ENCODE measurements at places on chromosomes 4 and X.

DNA sequence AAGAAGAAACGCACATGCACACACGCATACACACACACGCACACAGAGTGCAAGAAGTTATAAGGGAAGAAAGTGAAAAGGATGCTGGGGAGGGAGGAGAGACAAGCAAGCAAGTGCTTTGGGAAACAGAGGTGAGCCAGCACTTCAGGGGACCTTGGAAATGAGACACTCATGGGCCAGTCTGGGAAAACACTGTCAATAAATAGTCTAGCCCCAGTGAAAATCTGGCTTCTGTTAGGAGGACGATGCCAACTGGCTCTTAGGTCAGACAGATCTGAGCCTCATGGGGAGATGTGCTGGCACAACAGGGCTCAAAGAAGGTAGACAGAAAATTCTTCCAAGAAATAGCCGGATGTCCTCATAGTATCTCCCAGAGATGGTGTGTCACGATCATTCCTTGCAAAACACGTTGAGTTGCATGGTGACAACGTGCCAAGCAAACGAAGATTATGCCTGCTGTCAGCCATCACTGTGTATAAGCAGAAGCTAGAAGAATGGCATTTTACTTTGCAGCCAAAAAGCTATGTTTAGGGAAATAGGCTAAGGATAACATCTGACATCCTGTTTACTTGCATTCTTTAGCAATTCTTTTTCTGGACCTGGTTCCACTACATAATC lies 557 bp upstream of the ARHGEF6 start:
- DNase-seq: peak; percentile 45

GRCh38 chrX:19827088-19827487 lies 60.3 kb downstream of the SH3KBP1 start:
- DNase-seq: no peak

DNA sequence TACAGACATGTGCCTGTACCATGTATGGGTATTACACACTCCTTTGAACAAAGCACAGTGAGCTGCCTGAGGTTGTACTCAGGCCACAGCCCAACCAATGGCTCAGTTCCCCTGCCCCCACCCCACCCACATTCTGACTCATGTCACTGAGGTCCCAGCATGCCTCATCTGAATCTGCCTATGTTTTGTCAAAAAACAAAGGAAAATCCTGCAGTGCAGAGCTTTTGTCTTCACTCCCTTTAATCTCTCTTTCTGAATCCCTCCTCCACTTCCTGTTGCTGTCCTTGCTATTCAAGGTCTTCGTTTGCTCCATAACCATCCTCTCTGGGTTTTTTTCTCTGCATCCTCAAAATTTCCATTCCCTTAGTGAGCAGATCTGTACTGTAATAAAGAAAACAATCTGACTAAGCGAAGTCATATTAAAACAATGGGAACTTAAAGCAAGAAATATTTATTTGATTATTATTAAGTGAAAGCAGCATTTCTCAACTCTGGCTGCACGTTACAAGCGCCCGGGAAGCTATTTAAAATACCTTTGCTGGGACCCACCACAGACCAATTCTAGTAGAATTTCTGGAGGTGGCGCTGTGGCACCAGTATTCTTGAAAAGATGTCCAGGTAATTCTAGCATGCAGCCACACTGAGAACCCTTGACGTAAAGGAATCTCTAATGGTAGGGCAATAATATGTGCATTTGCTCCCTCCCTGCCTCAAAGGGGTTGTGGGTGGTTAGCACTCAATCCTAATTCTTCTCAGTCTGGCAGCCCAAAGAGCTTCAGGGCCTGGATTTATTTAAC lies 8.7 kb downstream of the GUCY2F start:
- DNase-seq: peak; percentile 10

- no peak for DNase-seq
Observed at GRCh38 chr4:149322203-149322602, 493.4 kb downstream of the IQCM start.

DNA sequence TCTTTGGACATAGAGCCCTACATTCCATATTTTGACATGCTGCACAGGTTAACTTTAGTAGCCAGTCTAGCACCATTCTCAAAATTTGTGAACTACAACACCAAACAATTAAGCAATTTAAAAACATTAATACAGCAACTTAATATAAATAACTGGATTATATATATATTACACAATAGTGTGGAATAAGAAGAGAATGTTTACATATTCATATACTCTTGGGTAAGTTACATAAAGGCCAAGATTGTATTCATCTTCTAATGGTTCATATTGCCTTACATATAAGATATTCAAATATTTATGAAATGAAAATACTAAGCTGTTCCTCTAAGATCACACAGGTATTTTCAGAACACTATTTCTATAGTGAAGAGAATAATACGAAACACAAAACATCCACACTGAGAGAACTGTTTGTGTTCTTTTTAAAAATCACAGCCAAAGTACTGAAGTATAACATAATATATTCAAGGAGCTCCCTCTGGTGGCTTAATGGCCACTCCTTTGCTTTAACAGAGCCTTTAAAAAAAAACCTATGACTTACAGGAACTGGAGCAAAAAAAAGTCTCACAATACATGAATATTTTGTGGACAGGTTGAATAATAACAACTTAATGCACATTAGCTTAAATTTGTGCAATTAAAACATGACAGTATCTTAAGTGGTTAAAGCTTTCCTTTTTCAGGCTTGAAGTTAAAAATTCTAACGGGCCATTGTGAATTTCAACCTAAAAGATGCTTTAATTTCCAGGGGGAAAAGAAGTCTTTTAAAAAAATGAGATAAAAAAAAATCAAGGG lies 46.2 kb downstream of the NEK1 start:
- DNase-seq: peak; percentile 71

DNA sequence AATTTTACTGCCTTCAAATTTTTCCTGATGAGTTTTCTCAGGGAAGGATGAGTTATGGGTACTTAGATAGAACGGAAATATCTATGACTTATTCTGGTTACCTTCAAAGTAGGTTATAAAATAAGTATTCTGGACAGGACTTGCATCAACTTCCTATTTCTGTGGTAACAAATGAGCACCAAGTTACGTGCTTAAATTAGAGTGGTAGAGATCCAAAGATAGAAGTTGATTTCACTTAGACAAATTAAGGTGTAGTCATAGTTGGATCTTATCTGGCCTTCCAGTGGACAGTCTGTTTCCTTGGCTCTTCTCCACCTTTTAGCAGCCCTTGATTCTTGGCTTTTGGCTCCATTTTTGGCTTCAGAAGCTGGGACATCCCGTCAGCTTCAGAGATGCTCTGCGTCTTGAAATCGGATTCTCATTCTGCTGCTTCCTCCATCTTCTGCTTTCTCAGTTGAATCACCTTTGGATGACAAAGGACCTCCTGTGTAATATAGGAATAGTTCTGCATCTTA lies 109.9 kb downstream of the ZNF518B start:
- peak; percentile 75 for DNase-seq

DNA sequence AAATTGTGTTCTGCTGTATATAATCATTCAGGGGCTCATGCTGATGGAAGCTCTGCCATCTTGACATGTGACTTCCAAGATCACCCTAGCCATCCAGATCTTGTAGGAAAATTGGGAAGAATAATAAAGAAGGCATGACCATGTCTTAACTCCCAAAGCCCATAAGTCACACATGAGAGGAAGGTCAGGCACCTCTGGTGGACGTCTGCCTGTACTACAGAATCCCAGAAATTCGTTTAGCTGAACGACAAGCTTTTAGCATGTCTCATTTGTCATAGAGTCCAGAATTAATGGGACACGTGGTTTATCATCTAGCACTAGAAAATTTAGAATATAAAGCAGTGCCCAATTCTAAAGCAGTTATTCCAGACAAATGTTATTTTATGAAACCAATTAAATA lies 212.7 kb downstream of the CENPC start:
- DNase-seq: peak; percentile 12

DNA sequence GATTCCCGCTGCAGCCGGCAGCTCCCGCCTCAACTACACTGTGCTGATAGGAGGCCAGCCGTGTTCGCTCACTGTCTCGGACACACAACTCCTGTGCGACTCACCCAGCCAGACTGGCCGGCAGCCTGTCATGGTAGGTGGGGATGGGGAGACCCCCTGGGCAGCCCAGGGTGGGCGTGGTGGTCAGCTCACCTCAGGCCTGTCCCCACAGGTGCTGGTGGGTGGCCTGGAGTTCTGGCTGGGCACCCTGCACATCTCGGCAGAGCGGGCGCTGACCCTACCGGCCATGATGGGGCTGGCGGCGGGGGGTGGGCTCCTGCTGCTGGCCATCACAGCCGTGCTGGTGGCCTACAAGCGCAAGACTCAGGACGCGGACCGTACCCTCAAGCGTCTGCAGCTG lies 9.5 kb downstream of the PLXNA3 start:
- DNase-seq: no peak

GRCh38 chr4:87868522-87868921 lies 35.8 kb downstream of the MEPE start:
- DNase-seq: no peak

DNA sequence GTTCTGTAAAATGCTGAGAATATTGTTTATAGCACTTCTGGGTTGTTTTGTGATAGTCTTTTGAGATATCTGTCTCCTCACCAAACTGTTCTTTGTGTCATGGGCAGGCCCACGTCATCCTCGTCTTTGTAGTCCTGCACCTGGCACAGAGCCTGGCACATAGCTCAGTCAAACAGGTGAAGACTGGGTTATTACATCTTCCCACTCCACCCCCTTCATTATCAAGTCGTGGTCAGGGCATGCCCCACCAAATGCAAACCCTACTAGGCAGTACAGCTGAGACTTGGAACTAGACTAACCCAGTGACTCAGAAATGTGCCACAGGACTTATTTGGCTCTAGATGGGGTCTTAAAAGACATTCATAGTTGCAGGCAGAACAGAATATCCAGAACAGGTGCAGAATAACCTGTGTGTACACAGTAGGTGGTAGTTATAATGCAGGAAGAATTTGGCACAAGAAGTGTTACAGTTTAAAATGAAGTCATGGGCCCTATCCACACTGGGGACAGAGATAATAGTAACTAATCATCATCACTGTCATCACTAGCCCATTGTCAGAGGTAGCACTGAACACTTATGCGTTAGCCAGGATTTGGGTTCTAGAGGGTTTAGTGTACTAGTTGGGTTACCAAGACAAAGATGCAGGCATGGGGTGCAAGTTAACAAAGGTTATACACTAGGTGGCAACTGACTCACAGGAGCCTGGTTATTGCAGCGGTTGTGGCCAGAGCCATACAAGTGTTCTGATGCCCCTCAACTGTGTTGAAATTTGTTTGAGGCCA lies 74.9 kb downstream of the TBL1X start:
- DNase-seq: no peak

DNA sequence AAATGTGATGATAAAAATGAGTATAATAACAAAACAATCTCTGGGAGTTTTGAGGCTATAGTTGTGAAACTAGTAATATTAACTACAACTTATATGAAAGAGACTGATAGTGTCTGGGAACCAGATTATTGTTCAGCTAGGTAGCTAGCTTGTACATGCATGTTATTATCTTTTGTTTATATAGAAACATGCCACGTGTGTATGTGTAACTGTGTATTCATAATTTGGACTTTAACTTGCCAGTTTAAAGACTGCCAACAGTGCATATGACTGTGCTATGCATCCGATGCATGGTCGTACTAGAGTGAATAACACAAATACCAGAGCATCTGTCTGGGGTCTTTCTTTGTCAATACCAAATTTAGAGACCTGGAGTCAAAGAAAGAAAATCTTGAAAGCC lies 92.2 kb downstream of the ADGRL3 start:
- DNase-seq: no peak

DNA sequence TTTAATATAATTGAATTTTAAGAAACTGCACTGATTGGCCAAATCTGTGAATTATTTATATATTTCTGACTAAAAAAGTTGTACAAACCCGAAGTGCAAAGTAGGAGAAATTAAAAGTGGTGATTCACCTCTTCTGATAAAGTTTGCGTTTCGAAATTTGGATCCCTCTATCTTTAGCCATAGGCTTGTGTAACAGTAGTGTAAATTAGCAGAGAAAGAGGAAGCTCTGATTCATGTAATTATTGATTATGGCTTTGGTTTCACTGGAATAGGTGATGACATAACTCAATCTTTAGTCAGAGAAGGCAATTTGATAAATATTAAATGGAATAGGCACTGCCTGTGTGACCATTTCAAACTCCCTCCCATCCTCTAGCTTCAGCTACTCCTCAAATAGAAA lies 717.8 kb upstream of the PCDH7 start:
- no peak for DNase-seq

DNA sequence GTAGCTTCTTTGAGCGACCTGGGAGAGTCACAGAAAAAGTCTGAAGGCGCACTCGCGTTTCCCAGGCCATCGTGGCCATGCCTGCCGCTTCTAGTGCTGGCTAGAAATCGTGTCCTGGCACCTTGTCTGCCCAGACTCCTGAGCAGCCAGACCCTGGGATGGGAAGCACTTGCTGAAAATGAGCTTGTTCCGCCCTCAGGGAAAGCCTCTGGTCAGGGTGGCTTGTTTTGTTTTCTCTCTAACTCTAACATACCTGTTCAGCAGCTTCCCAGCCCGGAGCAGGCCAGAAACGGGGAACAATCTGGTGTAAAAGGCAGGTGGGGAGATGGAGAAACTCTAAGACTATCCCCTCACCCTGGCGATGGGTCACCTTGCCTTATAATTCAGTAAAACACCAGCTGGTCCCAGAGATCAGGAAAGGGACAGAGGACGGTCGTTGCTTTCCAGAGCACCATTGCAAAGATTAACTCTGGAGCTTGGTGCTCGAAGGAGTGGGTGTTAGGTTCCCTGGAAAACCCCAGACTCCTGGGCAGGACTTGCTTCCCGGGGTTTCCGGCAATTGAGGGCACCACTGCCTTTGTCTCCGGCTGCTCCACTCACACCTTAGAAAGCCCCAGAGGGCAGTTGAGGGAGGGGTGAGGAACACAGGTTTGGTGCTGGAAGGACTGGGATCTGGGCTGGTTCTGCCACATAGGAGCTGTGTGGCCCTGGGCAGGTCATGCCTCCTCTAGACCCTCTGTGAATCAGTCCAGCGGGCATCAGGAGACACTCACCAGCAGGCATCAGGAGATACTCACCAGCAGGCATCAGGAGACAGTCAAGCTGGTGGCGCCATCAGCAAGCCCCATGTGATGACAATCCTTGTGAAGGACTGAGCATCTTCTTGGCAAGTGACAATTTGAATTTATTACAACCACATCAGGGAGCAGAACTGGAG lies 4.5 kb upstream of the SH3TC1 start:
- no peak for DNase-seq

DNA sequence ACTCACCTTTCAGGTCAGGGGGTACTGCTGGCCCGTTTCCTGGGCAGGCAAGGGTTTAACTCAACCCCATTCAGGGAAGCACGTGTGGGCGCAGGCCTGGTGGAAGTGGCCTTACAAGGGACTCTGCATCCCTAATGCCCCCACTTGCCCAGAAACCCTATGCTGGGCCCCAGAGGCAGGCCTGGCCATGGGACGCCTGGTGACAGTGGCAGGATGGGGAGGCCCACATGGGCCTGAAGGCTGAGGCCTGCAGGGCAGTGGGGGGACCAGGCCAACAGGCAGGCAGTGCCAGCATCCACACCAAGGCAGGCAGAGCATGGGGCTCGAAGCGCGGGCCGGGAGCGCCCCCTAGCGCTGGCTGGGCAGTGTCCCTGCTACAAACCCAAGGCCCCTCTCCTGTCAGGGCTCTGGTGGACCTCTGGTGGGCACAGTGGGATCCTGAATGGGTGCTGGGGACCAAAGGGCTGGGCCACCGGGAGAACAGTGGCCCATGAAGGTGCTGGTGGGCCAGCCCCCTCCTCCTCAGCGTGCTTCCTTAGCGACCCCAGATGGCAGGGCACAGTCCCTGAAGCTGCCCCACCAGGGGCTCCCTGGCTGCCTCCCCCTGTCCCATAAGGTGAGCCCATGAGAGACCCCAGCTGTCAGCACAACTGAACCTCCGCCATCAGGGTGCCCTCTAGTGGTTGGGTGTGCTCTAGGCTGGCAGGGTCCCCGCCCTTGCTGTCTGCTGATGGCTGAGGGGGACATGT lies 16.8 kb downstream of the FGFR3 start:
- DNase-seq: peak; percentile 81
